DMS53 (cell line): ENCODE measurements at places on chromosomes 12 and 14.

DNA sequence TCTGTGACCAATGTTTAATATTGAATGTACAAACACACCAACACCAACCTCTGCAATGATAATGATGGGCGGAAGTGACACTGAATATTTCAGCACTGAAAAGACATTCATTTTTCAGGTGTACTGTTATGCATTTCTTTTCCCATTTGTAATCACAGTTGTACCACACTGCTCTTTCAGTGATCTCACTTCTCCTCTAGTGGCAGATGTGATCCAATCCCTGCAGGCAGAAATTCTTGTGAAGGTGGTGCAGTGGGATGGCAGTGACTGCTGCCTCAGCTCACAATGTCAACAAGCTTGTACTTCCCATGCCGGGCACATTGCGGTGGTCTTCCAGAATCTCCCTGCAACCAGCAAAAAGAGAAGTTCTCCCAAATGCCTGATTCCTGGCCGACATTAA is 23.0 kb upstream of the ERGIC2 start:
- no peak for DNase-seq

DNA sequence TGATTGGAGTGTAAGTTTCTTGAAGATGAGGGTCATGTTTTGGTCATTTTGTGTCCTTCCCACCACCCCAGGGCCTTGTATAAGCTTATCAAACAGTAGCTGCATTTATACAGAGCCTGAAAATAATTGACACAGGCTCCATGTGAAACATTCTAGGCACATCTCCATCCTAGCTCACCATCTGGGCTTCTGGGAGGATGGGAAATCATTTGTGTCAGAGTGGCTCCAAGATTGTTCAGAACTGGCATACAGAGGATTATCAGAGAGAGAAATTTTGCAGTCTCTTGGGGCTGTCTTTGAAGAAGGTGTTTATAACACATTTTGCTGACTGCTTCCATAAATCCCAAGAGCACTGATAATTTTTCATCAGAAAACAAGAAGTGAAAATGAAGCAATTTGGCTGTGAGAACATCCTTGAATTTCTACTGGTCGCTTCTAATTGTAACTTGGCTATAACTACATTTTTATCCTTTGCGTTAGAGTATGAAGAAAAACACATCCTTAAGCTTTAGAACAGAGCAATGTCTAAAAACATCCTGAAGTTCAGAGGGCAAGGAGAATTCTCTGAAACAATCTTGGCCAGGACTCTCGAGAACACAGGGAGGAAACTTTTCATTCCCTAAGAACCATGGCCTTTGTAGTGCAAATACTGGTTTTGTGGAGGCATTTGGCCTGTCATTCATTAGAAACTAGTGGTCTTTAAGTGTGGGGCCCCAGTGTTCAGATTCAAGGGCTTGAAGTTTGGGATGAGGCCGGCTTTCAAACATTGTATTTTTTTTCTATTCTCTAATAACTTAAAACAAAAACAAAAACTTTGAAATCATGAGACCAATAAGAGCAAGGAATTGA is 151.1 kb downstream of the DACT1 start:
- no peak for DNase-seq

- DNase-seq, result peak; percentile 90
Observed at GRCh38 chr12:26434299-26435068, 239.1 kb downstream of the SSPN start.

DNA sequence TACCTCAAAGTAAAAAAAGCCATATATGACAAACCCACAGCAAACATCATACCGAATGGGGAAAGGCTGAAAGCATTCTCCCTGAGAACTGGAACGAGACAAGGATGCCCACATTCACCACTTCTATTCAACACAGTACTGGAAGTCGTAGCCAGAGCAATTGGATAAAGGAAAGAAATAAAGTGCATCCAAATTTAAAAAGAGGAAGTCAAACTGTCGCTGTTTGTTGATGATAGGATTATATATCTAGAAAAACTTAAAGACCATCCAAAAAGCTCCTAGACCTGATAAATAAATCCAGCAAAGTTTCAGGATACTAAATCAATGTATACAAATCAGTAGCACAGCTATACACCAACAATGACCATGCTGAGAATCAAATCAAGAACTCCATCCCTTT is 5.2 kb downstream of the NDUFA12 start:
- DNase-seq, result no peak

- peak; percentile 93 for DNase-seq
Observed at GRCh38 chr12:21527451-21528180, 1.5 kb downstream of the SPX start.

DNA sequence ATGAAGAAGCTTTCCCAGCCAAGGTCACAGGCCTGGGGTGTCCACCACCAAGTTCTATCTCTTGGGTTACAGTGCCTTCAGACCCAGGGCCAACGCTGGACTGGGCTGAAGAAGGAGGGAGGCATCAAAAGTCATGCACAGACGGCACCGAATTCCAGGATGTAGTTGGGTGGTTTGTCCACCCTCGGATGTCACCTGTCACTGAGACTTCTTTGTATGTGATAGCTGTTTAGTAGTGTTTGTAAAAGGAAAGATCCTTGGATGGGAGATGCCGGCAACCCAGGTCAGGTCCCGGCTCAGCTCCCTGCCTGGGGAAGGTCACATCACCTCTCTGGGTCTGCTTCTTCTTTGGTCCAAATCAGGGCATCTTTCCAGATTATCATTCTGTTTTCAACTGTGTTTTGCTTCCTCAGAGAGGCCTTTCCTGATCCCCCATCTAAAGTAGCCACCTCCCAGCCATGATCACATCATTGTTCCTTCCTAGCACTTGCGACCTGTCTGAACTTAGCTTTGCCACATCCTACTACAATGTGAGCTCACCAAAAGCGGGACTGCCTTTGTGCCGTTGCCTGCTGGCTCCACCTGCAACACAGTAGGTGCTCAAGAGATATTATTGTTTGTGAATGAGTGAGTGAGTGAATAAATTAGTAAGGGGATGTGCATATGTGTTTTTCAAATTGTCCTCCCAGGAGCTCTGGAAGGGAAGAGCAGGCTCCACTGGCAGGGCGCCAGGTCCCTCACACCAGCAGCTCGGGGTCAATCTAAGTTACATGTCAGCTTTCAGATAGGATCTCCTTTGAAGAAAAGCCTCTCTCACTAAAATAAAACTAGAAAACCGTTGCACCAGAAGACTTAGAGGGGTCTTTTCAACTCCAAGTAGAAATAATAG is 2.1 kb downstream of the TSPAN11 start:
- peak; percentile 39 for DNase-seq

DNA sequence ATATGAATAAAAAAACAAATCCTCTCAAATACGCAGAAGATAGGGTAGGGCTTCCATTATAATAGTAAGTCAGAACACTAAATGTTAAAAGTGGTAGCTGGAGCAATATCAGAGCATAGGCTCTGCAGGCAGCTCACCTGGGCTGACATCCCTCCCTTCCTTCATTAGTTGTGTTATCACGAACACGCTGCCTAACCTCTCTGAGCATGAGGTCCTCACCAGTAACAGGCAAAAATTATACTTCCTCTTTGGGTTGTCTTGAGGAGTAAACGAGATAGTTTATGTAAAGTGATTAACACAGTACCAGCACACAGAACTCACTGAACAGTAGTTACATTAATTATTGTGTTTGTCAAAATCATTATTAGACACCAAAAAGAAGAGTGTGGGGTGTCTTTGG is 154.3 kb downstream of the STXBP6 start:
- no peak for DNase-seq

DNA sequence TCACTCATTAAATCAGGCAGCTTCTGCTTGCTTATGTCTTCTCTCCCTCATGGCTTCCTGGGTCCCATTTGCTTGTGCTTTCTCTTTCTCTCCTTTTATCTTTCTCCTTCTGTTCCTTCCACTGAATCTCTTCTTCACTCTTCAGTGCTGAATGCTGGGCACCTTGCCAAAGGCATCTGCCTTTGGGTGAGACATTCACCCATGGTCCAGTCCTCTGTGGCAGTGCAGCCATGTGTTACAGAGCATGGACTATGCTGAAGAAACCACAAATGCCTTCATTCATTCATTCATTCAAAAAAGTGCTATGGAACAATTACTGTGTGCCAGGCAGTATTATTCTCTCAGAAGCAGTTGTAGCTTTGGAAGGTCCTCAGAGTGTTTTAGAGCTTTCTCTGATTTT is 344.4 kb upstream of the STXBP6 start:
- DNase-seq, result no peak

DNA sequence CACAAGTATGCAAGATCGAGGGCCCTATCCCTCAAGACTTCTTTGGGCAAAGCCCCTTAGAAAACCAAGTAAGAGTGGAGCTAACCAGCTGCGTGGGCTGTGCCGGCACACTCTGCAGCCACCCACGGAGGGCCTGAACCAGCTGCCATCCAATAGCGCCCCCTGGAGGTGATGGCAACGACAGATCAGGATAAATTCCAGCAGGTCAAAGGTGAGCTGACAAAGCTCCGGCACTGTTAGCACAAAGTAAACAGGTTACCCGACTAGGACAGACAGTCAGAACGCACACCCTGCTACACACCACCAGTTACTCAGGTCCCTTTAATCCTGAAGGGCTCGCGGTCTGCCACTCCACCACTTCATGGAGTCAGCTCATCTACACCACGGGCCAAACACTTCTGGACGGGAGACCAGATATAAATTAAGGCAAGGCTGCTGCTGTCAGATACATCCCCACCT is 4.9 kb downstream of the ZBTB39 start:
- peak; percentile 91 for DNase-seq

DNA sequence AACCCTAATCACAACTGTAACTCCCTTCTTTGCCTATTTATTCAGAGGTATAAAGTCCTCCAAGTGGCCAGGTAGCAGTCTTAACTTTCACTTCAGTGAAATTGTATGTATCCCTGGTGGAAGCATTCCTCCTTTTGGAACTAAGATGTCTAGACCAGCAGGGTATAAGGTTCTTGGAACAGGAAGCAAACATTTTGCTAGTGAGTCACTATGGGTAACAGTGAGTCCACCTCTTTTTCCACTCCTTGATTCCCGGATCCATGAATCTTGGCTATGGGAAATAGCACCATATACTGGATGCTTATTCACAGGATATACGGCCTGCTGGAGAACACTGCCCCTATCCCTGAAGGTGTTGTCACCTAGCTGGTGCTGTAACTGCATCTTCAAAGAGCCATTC is 80.2 kb downstream of the KCNA5 start:
- DNase-seq, result peak; percentile 60

GRCh38 chr12:110641521-110641920 is 27.6 kb downstream of the TCTN1 start:
- no peak for DNase-seq

DNA sequence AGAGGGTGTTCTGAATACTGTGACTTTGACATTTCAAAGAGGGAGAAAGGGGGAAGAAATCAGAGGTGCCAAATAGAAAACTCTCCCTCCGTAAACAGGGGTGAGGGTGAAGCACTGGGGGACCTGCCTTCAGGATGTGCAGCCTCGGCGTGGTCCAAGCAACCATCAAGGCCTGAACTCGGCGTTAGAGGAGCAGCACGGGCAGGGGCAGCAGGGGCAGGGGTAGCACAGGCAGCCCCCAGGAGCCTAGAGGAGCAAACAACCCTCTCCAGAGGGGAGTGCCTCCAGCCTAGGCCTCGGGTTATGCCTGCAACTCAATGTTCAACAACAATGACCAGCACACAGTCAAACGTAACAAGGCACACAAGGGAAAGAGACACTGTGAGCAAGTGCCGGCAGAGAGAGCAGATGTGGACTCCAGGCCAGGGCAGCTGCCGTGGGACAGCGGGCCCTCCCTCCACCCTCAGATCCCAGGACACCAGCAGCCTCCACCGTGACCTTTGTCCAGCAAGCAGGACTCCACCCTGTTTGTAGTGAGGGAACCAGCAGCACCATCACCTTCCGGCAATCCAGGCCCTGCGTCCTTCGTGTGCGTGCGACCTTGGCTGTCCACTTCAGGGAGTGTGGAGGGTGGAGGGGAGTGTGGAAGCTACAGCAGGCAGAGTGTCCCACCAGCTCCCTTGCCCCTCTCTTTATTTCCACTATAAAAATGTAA is 18.0 kb downstream of the GALNT9 start:
- peak; percentile 9 for DNase-seq

GRCh38 chr14:91867316-91867988 is at the start of gene TC2N:
Gene TC2N, minus strand, starts transcription at chr14:91867536. Its CDS starts 53,767 bp downstream, at chr14:91813769.
- DNase-seq, result no peak

DNA sequence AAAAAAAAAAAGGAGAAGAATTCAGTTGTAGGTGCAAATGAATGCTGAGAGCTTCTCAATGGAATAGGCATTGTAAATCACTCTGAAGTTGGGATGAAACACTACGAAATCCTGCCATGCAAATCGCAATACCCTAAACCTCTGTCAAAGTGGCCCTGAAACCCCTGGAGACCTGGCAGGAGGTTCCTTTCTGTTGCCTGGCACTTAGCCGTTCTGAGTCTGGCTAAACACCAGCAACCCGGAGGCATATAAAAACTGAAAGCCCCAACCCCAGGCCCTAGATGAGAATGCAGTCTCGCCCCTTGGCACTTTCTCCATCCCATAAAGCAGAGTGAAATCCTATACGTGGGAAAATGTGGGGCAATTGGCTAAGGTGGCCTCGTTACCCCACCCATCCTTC is 151.5 kb upstream of the PARP11 start:
- DNase-seq, result no peak

- DNase-seq, result peak; percentile 12
Observed at GRCh38 chr12:59444932-59445331, 150.9 kb upstream of the SLC16A7 start.

GRCh38 chr12:100741084-100741711 is 53.4 kb upstream of the ANO4 start:
- peak; percentile 72 for DNase-seq

GRCh38 chr12:53738406-53739213 is 11.4 kb upstream of the CALCOCO1 start:
- peak; percentile 67 for DNase-seq

- no peak for DNase-seq
Observed at GRCh38 chr12:130421896-130422295, 84.2 kb downstream of the PIWIL1 start.

DNA sequence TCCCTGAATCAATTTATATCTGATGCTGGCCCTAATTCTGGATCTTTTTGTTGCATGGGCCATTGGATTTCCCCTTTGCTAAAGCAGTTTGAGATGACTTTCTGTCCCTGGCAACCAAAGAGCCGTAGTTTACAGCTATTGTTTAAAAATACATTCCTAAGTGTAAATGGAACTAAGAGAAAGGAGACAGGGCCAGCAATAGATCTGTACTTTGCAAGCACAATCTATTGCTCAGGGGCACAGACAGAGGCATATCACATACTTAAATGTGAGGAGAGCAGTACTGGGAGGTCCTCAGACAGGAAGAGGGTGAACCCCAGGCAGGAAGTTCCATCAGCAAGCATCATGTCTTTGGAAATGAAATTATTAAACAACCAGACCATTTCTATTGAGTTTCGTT is 126.6 kb downstream of the ZFP36L1 start:
- no peak for DNase-seq

DNA sequence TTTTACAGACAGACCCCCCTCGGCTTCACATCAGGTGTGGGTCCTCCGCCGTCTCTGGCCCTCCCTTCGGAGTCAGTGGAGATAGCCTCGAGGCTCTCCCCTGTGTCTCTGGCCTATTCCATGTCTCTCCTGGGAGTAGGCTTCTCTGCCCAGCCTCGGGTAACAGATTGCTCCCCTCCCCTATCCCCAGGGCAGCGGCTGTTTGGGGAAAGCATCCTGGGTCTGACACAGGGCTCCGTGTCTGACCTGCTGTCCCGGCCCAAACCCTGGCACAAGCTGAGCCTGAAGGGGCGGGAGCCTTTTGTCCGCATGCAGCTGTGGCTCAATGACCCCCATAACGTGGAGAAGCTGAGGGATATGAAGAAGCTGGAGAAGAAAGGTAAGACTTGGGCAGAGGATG is 30.8 kb downstream of the PHETA1 start:
- DNase-seq, result no peak

- no peak for DNase-seq
Observed at GRCh38 chr14:92926931-92927330, 4.0 kb downstream of the CHGA start.
